ENCODE measurements at places on chromosomes 6 and 20.
A peak's percentile ranks its signal among the peaks of the same experiment; 100 is the strongest.

DNA sequence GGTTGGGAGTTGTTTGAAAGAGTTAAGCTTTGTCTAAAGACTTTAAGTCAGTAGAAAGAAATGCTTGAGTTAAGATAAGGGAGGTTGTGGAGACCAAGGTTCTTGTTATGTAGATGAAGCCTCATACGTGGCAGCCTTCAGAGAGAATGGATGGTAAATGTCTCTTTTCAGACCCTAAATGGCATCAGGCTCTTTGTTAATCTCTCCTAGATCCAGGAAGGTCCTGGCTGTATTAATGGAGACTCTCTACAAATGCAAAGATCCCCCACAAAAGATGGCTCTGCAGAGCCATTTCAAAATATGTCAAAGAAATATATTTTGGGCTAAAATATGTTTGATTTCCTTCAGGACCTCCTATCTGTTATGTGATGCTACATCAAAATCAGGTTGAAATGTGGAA is 161.6 kb downstream of the ADAT2 start:
- no peak for DNase-seq

DNA sequence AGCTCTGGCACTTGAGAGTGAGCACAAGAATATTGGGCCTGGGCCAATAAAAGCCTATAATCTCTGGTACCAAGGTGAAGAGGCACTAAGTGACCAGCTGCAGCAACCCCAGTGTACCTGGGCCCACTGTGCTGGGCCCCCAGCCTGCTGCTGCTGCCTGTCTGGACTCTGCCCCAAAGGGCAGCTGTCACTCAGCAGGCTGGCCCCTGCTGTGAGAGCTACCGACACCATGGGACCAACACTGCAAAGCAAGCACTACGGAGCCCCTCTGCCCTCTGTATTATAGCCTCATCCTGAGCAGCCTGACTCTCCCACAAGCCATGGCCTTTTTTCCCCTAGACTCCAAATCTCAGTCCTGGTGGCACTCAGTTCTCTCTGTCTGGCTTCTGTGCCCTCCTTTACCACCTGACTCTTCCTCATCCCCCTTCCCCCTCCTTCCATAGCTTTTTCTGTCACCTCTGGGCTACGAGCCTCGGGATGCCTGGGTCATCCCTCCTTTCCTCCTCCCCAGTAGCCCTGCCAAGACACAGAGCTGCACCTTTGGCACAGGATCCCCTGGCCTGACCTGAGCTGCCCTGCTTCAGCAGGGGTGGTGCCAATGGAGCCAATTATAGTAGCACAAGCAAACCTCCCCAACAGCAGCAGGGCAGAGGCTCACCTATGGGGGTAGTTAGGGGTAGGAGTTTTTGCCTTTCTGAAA is 14.2 kb downstream of the RRP36 start:
- no peak for DNase-seq

DNA sequence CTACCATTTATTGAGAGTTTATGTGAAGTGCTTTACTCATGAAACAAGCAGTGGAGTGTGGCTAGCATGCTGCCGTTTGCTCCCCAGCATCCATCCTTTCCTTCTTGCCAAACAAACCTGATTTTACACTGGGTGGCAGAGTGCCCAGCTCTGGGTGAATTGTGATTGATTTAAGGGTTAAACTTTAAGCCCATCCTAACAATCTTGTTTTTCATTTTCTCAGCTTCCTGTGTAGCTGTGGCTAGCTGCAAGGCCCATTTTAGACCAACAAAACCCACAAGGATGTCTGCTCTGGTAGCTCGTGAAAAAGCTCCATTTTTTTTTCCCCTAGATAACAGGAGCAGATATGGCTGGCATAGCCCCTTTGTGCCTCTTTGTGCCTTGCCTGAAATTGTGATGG is 77.7 kb upstream of the KCNG1 start:
- no peak for DNase-seq

DNA sequence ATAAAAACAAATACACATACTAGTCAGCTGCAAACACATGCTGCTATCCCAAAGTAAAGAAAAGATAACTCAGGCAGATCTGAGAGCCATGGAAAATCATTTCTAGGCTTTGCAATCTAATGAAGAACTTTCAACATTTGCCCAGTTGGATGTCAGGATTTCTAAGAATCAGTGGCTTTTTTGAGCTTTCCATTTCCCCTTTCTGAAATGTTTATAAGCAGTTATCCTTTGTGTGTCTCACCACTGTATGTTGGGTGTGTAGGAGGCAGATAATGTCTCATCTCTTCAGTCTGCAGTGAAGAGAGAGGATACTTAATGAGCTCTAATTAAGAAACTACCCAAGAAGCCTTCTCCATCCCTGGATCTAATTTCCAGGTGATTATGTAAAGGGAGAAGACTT is 43.6 kb downstream of the RGS17 start:
- DNase-seq = no peak

DNA sequence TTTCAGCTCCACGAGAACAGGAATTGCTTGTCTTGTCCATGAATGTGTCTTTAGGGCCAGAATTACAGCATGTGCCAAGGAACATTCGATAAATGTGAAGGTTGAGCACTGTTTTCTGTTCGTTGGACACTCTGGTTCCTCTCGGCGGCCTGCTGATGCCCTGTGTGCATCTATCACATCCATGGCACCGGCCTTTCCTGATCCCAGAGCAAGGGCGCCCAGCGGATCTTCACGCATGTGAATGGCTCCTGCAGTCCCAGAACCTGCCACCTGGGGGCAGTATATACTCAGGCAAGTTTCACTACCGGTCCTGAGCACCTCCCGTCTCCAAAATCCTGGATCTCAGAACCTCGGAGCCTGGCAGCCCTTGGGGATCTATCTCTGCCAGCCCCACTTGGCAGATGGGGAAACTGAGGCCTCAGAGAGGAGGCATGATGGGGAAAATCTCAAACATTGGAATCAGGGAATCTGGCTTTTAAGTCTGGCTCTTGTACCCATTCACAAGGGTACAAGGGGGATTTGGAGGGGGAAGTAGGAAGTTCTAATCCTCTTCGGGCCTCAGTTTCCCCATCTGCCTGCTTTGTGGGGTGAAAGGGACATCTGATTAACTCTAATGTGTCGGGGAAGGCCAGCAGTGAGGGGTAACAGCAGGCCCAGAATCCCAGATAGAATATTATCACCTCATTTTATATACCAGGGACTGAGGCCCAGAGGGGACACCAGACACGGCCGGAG is 4.3 kb upstream of the CEBPB start:
- DNase-seq = peak; percentile 78

- DNase-seq = no peak
Measured at GRCh38 chr6:165660857-165661663, 2.0 kb downstream of the PDE10A start.

GRCh38 chr6:105646391-105646867 is 243.5 kb upstream of the PREP start:
- no peak for DNase-seq

DNA sequence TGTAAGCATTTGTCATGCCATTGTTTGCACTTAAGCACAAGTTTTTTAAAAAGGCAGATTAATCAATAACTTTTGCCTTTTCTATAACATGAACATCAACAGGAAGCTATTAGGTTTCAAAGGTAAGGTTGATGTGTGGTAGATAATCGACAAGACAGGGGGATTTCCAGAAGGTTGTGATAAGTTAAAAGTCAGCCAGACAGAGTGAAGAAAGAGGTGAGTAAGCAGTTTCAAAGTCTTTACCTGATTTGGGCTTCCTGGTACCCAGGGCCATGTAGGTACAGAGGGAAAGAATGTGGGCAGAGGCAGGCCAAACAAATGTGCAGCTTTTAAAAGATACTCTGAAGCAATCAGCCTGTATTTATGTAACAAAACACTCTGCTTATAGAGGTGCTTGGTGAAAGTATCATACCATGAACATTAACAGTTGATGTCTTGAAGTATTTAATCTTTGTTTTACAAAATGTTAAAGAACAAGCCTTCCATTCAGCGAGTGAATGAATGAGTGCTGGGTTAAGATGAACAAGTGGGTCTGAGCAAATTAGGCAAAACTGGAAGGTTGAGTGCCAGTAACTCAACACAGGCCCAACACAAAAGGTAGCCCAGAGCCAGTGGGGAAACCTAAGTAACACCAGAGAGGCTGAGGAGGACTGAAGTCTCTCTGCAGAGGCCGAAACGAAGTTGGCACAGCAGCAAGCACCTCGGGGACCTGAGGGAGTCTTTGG is 60.2 kb downstream of the LRRC1 start:
- DNase-seq = no peak

DNA sequence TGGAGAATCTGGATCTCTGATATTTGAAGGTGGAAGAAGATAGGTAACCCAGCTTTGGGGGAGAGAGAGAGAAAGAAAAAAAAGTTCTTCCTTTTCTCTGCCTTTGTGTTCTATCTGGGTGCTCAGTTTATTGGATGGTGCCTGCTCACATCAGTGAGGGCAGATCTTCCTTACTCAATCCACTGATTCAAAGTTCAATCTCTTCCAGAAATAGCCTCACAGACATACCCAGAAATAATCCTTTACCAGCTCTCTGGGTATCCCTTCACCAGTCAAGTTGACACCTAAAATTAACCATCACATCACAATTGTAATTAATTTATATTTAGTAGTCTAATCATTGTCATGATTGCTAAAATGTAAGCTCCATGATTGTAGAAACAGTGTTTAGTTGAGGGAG is 189.1 kb downstream of the EPM2A start:
- DNase-seq = no peak

DNA sequence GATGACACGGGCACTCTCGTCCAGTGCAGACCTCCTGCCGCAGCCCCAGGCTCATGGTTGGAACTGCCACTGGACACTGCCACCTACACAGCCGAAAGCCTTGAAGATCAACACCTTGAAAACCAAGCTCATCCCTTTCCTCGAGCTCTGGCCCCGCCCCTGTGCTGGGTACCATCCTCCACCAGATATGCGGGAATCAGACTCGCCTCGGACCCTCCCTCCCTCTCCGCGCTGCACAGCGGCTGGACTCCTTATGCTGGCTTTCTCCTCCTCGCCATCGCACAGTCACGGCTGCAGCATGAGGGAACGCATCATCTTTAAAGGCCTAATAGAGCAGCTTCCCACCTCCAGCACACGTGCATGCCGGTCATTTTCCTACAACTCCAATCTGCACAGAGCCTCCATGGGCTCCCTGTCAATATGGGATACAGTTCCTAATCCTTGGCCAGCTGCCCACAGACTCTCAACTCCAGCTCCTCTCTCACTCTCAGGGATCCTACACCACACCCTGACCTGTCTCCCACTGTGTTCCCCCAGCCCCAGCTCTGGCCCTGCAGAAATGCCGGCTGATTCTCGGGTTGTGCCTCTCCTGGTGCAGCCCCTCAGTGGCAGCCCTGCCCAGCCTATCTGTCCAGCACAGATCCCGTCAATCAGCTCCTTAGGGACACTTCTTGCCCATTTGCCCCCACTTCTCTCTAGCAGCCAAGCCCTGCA is 23.2 kb downstream of the TXNDC5 start:
- DNase-seq = no peak

DNA sequence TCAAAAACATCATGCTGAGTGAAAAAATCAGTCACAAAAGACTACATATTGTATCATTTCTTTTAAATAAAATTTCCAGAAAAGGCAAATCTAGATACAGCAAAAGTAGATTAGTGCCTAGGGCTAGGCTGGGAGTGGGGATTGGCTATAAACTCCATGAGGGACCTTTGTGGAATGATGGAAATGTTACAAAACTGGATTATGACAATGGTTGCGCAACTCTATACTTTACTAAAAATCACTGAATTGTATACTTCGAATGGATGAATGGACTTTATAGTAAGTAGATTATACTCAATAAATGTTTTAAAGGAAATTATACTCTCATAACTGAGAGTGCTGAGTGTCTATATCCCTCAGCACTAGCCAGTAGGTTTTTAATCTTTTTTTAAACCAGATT is 4.3 kb downstream of the HMGN3 start:
- DNase-seq = peak; percentile 8

GRCh38 chr20:62242176-62242575 is 3.9 kb downstream of the OSBPL2 start:
- no peak for DNase-seq

DNA sequence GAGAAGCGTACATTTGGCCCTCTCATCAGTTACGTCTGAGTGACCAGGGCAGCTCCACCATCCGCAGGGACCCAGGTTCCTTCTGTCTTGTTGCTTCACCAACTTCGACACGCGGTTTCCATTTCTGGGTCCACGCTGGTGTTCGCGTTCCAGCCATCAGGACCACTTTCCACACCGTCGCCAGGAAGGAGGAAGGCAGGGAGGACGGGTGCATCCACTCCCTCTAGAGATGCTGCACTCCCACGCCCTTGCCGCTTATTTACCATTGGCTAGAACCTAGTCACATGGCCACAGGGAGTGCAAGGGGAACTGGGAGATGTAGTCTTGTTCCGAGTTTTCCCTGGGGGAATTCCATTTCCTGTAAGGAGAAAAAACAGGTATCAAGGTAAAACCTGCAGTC is 33.2 kb upstream of the SNX9 start:
- no peak for DNase-seq
